ENCODE measurements at places on chromosomes 12 and 14. TPM values are rescaled to one million over a fixed set of nuclear protein-coding genes. Genes with fewer than 3 reads are reported as not detected.
A peak's percentile ranks its signal among the peaks of the same experiment; 100 is the strongest.

GRCh38 chr12:11951209-11951608, 119.5 kb upstream of the BCL2L14 start:
- no peak for DNase-seq

The MMP14 gene
- total RNA-seq: 234 TPM

The CCDC197 gene
- not detected for total RNA-seq

GRCh38 chr12:2341051-2341751, 288.4 kb downstream of the CACNA1C start:
- peak; percentile 59 for DNase-seq

- peak; percentile 78 for DNase-seq
Observed at GRCh38 chr14:76348898-76349297, 27.0 kb upstream of the ESRRB start.

DNA sequence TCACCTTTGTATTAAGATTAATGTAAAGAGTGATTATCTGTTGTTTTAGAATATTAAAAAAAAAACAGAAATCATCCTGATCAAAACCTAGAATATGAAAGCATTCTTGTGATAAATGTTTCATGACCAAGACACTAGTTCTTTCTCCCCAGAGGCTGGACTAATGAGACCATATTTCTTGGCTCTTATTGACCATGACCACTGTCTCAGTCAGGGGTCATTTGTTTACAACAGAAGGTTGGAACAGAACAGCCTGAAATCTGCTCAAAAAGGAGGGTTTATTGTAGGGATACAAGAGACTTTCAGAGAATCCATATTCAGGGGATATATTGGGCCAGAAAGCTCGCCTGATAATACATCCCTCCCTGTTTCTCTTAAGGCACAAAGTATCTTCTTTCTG, 87.7 kb downstream of the TMEM30B start:
- DNase-seq: no peak

DNA sequence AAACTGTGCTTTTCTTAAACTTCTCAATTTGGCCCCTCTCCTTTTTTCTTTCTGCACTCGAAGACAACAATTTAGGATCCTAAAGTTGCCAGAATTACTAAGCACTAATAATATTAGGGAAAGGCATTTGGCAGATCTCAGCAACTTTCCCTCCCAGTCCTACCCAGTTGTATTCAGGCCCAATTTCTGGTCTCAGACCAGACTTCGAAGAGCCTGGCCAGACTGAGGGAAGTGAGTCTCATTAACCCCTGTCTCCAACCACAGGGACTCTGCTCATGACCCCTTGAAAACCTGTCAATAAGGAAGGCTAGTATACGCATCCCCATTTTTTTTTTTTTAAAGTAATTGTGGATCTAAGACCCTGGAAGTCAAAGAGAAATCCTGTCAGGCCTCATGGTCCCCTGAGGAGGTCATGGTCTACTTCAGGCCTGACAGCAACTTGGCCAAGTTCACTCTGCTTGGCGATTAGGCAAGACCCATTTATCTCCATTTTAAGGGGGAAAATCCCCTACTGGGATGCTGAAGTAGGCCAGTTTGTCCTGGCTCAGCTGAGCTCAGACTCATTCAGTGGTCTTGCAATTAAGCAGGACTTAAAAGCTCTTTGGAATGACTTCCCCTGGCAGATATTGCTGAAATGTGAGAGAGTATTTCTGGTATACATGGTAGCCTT, 521.0 kb downstream of the FUT8 start:
- no peak for DNase-seq

GRCh38 chr14:93426750-93427149, 4.0 kb upstream of the UNC79 start:
- DNase-seq: no peak

- DNase-seq: no peak
Observed at GRCh38 chr12:120350576-120351350, 18.2 kb downstream of the MSI1 start.

GRCh38 chr12:4440187-4440941, 5.3 kb downstream of the FGF6 start:
- DNase-seq: peak; percentile 19

The POTEG gene
- not detected for total RNA-seq

The HOXC5 gene
- 5.6 TPM for total RNA-seq

The PIWIL1 gene
- total RNA-seq: not detected

- no peak for DNase-seq
Observed at GRCh38 chr12:118249547-118249946, 113.6 kb downstream of the PEBP1 start.

DNA sequence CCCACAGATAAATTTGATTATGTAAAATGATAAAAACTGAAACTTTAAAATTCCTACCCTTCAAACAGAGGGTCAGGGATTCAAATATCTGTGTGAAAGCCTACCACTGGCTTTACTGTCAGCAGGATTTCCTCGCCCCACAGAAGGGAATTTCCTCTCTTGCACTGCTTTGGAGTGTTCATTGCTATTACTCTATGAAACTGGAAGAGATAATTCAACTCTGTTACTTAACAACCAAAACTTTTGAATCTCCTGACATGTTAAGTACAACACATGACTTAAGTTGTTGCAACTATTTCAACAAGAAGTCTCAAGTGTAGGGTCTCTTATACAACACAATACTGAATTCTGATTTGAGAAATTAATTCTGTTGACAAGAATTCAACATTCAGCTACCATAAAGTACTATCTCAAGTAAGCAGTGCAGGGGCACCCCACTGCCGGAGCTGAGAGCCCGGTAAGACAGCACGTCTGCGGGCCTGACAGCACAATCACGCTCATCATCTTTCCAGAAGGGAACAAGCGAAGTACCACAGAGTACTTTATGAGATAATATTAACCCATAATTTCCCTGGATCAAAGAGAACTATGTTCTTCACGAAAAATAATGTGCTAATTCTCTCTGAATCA, 22.9 kb downstream of the DICER1 start:
- no peak for DNase-seq

The LRTM2 gene
- total RNA-seq: not detected

The CPNE6 gene
- total RNA-seq: 0.32 TPM

Data from posterior vena cava (tissue), 2 donors.